ENCODE measurements at places on chromosomes 13 and 19. TPM values are rescaled to one million over a fixed set of nuclear protein-coding genes. Genes with fewer than 3 reads are reported as not detected.

GRCh38 chr13:108850691-108851090 is 221.3 kb downstream of the MYO16 start:
- no peak for DNase-seq

DNA sequence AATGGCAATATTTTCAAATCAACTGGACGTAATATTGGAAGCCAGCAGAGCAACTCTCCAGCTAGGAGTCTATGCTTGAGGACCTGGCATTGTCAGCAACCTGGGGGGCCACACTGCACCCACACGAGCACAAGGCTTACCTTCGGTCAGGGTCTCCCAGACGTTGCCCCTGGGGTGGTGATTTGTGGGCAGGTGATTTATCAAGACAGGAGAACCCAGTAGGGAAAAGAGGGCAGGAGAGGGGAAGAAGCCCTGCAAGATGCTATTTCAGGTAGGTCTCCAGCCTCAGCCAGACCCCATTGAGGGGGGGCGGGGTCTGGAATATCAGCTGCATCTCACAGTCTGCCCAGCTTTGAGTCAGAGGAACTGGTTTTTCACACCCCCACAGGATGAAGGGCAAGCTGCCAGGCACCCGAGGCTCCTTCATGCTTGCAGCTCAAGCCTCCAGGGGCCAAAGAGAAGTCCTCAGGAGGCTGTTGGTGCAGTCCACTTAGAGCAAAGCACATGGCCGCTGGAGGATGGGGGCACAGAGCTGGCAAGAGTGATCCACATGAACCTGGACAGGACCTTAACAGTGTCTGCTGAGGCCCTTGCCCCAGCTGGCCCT is 80.9 kb upstream of the UQCRFS1 start:
- DNase-seq: no peak

The KIR2DL3 gene
- total RNA-seq: 0.20 TPM

GRCh38 chr19:29771708-29772414 is 39.9 kb upstream of the CCNE1 start:
- peak; percentile 39 for DNase-seq

GRCh38 chr13:66520511-66521355 is 709.4 kb downstream of the PCDH9 start:
- no peak for DNase-seq

The TNFRSF19 gene
- total RNA-seq: not detected

The FUT1 gene
- 0.14 TPM for total RNA-seq

DNA sequence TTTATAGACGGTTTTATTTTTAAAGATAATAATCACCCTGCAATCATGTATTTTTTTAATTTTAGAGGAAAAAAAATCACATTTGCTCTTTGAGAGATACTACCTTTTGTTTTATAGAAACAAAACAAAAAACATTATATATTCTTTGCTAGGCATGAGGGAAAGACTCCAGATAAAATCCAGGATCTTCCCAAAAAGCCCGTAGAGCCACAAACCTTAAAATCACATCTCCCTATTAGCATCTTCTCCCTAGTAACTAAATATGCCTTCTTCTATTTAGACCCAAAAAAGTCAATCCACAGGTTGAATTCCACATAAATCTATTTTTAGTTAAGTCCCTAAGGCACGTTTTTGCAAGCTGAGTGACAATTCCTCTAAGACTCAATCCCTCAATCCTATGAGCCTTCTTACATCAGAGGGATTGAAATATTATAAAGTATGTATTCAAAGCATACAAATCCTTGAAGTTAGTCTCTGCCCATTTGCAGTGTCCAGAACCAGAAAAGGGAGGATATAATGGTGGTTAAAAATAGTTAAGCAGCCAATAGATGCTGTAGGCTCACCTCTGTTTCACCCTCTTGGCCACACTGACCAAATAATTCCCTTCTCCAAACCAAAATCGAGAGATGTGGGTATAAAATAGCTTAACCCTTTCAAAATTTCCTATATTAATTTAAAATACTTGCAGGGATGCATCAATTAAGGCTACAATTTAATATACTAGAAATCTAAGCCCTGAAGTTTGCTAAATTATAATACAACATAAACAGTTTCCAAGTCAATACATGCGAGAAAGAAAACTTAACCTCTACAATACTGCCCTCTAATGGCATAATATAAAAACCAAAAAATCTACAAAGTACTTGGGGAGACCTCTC is 64.0 kb downstream of the SERP2 start:
- no peak for DNase-seq

DNA sequence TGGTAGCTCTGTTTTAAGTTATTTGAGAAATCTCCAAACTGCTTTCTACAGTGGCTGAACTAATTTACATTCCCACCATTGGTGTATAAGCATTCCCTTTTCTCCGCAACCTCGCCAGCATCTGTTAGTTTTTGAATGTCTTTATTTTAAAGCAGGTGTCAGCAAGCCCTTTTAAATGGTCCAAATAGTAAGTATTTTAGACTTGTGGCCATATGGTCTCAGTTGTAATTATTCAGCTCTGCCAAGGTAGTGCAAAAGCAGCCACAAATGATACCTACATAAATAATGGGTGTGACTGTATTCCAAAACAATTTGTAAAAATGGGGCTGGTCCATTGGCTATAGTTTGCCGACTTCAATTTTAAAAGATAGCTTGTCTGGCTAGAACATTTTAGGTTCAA is 58.7 kb upstream of the TMTC4 start:
- DNase-seq: no peak

The FARSA gene
- 69.2 TPM for total RNA-seq

DNA sequence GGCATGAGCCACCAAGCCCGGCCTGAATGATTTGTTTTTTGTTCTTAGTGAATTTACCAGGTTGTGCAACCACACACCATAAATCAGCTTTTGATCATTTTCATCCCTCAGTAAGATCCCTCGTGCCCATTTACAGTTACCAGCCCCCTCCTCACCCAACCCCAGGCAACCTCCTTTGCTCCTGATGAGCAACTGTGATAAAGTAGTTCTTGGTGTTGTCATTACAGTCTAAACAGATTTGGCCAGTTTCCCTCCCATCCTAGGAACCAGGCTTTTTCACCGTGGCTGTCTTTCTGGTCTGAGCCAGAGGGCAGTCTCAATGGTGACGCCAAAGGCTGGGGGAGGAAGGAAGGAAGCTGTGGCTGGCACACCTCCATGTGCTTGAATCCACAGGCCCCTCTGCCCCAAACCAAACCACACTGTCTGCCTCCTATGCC is 61.2 kb upstream of the WDFY2 start:
- DNase-seq: peak; percentile 43

The PET100 gene
- 134 TPM for total RNA-seq

DNA sequence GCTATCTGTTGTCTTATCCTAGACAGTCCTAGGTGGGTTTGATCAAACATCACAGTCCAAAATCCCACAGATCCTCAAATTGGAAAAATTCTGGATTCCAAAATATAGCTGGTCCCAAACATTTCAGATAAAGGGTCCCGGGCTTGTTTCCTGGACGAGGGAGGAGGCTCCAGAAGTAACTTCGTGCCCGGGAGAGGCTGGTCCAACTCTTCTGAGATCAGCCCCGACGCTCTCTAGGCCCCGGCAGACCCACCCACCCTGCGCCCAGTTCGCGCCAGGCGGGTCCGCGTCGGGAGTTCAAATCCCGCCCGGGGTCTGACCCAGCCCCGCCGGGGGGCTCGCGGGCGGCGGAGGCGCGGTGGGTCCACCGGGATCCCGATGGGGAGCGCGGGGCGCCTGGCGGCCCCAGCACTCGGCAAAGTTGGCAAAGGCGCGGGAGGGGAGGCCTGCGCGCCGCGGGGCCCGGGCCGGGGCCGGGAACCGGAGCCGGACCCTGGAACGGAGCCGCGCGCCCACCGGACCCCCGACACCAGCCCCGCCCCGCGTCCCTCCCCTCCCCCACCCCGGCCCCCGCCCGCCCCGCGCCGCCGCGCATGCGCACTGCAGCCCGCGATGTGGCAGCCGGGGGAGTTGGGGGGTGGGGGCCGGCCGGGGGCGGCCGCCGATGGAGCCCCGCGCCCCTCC is 513 bp downstream of the MIER2 start:
- no peak for DNase-seq

DNA sequence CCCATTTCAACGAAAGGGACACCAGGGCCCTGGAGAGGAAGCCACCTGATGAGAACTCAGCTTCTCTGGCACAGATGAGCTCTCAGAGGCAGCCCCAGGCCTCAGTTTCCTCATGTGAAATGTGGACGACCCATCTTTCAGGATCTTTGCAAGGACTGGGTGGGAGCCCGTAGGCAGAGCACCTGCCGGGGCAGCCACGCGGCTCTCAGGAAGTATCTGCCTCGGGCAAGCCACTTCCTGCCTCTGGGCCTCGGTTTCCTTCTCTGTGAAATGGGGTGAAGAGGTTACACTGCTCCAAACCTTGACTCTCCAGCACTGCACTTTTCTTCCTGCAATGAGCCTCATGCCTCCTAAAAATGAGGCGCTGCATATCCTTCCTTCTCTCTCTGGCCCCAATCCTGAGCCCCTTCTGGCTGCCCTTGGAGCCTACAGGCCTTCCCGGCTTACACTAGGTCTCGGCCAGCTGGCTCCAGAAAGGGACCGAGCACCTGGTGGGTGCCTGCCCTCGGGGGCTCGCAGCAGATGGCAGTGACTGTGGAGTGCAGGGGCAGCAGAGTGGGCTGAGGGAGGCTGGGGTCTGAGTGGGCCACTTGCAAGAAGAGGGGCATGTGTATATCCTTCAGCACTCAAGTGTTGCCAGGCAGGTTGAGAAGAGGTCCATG is 3.5 kb downstream of the SSBP4 start:
- DNase-seq: peak; percentile 52

The ZNF726 gene
- total RNA-seq: 20.3 TPM

DNA sequence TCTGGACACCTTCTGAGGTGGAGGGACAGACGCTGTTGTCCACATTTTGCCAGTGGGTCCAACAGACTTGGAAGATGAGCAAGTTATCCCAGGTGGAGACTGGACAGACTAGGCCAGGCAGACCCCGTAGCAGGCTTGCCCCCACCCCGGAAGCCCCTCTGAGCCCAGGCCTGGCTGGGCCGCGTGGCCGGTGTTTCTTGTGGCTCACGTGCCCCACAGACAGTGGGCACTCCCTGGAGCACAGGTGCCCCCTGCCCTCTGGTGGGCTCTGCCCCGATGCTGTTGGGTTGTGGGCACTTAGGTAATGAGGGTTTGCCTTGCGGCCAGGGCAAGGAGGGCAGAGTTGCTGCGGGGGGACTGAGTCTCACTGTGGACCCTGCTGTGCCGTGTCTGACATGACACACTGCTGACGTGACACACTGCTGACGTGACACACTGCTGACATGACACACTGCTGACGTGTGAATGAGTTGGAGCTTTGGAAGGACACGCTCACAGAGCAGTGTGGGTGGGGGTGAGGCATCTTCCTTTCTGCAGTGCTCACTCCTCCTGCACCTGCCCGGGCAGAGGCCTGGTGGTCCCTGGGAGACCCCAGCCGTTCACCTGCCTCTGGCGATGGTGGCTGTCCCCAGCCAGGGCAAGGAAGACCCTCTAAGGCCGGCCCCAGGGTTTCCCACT is 25.1 kb downstream of the DOT1L start:
- no peak for DNase-seq

GRCh38 chr19:14015524-14016035 is 9.5 kb upstream of the RFX1 start:
- DNase-seq: no peak

The SIGLEC14 gene
- total RNA-seq: 0.57 TPM

GRCh38 chr19:4051175-4052101 is 15.3 kb downstream of the ZBTB7A start:
- DNase-seq: no peak

DNA sequence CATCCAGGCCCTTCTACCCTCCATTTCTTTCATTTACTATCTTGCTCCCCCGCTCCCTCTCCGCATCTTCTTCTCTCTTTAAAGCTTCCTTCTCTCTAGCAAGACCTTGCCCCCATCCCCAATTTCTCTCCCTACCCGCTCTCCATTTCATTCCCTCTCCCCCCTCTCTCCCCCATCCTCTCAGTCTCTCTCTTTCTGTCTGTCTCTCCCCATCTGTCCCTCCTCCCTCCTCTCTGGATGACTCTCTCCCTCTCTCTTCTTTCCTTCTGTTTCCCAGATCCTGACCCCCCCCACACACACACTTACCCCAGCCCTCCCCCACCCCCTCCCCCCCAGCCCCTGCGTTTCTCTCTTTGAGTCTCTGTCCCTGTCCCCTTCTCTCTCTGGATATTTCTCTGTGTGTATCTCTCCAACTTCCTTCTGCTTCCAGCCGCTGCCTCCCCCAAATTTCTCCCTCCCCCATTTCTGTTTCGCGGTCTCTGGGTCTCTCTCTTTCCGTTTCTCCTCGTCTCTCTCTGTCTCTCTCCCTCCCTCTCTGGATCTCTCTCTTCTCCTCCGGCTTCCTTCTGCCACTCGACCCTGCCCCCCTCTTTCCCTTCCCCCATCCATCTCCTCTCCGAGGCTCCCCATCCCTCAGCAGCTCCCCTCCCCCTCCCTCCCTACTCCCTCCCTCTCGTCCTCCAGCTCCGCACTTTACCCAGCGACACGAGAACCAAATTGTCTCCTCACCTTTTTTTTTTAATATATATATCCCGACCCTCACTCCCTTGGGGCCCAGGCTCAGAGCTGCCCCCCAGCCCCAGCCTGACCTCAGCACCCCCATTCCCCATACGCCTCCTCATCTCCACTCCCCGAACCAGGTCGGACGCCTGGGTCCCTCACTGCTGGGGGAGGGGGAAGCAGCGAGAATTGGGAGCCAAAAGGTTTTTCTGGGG is 3.6 kb upstream of the CACNG8 start:
- DNase-seq: no peak

DNA sequence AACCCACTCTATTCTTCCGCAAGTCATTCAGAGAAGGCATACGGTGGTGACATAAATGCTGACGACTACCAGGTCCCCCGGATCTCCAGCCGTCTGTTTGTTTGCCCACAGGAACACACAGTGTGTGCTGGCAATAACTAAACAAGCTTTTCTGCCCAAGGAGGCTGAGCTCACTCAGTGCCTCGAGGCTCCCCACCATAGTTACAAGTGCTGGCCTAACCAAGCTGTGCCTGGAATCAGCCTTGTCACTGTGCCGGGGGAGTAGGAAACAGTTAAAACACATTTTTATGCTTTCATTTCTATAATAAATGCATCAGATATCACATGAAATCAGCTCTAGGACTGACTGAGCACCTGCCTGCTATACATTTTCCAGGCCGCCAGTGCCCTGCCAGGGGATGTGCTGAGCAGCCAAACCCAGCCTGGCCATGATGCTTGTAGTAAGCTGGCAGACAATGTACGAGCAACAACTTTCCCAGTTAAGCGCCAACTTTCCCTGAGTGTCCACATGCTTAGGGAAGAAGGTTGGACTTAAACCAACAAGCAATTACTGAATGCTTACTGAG is 28.1 kb downstream of the BRD4 start:
- no peak for DNase-seq

The NR2C2AP gene
- 29.1 TPM for total RNA-seq

GRCh38 chr13:43298816-43299215 is 275.4 kb downstream of the DNAJC15 start:
- no peak for DNase-seq

- no peak for DNase-seq
Measured at GRCh38 chr13:43880926-43881325, 1.2 kb downstream of the LACC1 start.

DNA sequence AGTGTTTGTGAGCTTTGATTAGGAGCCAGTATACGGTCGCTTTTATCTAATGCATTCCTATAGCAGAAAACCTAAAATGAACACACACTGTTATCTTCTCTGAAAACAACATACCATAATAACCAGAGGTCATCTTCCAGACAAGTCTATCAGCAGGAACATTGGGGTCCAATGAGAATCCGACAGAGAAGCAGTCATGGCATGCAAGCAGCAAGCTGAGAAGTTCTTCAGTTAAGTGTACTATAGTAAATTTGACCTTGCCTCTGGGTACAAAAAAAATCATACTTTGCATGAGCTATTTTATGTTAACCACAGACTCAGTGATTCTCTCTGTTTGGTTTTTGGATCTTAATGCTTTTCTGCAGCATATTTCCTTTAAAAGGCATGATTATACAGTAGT is 1505.1 kb downstream of the PCDH9 start:
- DNase-seq: no peak

The CGB7 gene
- not detected for total RNA-seq

The LONP1 gene
- 112 TPM for total RNA-seq

Measured in activated naive CD8-positive, alpha-beta T cell treated with anti-CD3 and anti-CD28 coated beads, Interleukin-2, amount 10 ng/mL, durations not matched to agents 7 days and 5 days (primary cell).